Stimulated activated CD8-positive, alpha-beta memory T cell treated with anti-CD3 and anti-CD28 coated beads, Interleukin-12 subunit alpha, Interleukin-12 subunit beta, amount 100 ng/mL, for 4 hours (primary cell): ENCODE measurements at places on chromosomes 6 and 20.

DNA sequence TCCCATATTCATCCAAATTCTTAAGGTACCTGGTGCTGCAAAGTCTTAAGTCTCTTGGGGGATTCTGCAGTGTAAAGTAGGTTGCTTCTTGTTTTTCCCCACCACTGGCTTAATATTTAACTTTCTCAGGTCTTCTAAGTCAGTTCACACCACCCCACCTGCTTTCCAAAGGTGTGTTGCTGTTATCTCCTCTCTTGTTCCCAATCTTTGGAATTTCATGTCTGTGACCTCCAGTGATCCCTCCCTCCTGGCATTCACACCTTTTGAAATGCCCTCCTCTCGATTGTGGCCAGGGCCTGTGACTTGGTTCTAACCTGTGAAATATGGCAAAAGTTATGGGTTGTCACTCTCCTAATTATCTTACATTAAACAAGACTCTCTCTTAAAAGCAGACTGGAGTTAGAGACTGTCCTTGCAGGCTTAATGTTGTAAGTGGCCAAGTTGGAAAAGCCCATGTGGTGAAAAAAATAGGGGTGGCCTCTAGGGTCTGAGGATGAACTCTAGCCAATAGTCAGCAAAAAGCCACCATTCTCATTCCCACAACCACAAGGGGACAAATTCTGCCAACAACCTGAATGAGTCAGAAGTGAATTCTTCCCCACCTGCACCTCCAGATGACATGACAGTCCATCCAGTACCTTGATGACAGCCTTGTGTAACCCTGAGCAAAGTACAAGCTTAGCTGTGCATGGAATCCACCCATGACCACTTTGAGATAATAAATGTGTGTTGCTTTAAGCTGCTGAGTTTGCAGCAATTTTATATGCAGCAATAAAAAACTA, 45.1 kb downstream of the ADGRF1 start:
- no peak for DNase-seq

DNA sequence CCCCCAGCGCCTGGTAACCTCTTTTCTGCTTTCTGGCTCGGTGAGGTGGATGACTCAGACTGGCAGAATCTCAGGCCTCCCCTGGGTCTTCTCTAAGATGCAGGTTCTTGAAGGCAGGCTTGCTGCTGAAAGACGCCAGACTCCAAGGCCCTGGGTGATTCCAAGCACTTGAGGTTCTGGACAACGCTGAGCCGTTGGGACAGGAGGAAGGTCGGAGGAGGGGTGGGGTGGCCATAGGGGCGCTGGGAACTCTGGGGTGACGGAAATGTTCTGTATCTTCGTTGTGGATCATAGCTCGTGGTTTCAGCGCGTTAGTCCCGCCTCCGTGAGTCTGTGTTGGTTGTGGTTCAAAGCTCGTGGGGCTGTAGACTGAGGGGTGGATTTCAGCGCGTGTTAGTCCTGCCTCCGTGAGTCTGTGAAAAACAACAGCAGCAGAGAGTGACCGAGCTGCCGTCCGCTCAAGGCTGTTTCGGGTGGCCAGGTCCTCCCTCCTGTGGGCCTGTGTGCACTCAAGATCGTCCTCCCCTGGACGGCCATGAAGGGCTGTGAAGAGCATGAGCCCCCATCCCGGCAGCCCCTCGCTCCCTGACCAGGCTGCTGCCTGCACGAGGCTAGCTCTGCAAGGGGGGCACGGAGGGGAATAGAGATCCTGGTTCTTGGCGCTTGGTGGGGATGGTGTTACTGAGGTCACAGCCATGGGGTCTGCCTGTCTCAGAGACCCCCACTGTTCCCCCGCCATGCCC, 7.7 kb downstream of the NTSR1 start:
- DNase-seq, result no peak

DNA sequence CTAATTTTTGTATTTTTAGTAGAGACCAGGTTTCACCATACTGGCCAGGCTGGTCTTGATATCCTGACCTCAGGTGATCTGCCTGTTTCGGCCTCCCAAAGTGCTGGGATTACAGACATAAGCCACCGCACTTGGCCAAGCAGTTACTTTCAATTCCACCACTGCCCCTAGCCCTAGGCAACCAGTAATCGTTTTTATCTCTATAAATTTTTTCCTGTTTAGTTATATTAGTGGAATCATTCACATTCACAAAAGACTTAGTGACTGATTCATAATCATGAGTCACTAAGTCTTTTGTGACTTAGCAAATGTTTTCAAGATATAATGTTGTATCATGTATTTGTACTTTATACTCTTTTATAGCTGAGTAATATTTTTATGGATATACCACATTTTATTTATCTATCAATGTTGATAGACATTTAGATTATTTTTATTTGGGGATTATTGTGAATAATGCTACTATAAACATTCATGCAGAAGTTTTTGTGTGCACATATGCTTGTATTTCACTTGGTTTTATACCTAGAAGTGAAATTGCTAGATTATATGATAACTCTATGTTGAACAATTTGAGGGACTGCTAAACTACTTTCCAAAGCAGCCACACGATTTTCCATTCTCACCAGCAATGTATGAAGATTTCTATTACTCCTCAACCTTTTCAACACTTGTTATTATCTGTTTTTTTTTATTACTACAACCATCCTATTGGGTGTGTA, 421.4 kb upstream of the ID4 start:
- DNase-seq, result no peak

DNA sequence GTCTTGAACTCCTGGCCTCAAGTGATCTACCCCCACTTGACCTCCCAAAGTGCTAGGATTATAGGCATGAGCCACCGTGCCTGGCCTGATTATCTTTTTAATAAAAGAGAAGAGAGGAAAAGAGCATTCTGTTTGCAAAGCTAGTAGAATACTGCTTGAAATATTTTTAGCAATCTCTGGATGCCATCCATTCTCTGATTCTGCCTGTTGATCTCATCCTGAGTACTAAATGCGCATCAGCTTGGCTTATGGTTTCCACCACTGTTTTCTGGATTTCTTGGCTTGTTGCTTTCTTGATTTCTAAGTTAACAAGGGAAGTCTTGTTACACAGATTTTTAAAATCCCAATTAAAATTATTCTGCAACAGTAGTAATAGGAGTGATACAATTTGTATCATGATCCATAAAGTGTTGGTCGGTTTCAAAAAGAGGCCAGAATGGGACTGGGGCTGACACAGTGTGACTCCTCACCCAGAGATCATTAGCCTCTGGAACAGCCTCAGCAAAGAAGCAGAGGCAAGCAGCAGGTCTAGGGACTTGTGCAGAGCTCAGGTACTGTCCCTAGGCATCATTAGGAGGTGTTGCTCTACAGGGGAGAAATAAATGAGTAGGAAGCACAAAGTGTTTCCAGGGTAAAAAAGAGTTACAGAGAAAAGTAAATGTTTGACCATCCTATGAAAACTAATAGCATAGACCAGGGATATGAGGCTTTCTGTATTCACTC, 17.8 kb upstream of the SLC16A10 start:
- DNase-seq, result no peak

GRCh38 chr20:8744228-8744844, 324.6 kb upstream of the PLCB4 start:
- no peak for DNase-seq

- DNase-seq, result no peak
Observed at GRCh38 chr6:1726341-1726768, 116.6 kb downstream of the FOXC1 start.

GRCh38 chr6:20687494-20687893, 153.2 kb downstream of the CDKAL1 start:
- DNase-seq, result no peak

- DNase-seq, result no peak
Observed at GRCh38 chr20:23637282-23638221, at the start of gene CST3. TSS of gene CST3 (minus strand) at chr20:23637955. CDS start at chr20:23637862, 93 bp downstream.

DNA sequence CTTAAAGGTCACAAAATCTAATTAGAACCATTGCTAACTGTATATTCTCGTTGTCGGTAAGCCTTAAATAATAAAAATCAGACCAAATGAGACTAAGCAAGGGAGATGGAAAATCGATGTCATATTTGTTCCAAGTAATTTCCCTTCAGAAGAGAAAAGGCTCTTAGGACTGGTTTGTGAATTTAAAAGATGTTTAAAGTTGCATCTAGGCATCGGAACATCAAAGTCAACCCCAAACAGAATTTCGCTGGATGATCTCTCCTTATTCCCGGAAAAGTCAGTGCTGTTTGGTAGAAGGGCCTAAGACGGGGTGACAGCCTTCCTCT, 63.8 kb downstream of the NPEPL1 start:
- no peak for DNase-seq

DNA sequence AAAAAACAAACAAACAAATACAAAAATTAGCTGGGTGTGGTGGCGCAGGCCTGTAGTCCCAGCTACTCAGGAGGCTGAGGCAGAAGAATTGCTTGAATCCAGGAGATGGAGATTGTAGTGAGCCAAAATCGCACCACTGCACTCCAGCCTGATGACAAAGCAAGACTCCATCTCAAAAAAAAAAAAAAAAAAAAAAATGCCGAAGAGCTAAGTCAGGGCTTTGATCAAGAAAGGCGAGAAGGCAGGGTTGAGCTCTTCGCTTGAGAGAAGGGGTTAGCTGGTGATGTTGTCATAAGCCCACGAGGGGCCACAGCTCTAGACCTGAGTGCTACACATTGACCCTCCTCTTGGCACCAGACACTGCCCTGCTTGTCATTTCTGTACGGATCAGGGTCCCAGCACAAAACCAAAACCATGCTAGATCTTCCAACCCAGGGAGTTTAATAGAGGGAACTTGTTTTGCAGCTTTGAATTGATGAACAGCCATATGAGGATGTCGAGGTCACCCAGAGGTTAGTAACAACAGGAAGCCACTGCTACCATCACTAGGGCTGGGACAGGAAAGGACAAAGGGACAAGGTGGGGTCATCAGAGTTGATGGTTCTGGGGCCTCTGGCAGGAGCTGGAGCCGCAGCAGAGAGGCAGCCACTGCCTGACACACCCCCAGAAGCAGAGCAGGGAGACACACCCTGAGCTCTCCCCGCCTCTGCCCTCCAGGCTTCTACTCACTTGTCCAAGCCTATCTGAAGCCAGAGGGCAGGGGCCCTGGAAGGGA, 122.7 kb downstream of the SNX5 start:
- DNase-seq, result no peak

- no peak for DNase-seq
Observed at GRCh38 chr6:168020242-168020641, 22.8 kb downstream of the KIF25 start.

- no peak for DNase-seq
Observed at GRCh38 chr20:59925899-59926298, 7.5 kb downstream of the SYCP2 start.

- DNase-seq, result no peak
Observed at GRCh38 chr6:34888514-34888856, 570 bp upstream of the ANKS1A start.

DNA sequence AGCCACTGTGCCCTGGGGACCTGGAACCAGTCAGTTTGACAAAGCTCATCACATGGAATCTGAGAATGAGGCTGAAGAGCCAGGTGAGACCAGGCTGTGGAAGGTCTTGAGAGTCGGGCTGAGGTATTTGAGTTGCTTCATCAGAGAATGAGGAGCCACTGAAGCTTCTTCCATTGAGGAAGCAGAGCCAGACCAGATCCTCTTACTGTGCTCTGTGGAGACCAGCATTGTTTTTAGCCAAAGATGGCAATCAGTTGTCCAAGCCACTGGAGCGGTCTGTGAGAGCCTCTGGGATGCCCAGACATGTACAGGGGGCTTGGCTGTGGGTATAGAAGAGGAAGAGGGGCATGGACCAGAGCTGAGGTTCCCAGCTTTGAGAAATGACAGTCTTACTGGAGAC, 6.1 kb upstream of the EPB41L1 start:
- DNase-seq, result no peak

DNA sequence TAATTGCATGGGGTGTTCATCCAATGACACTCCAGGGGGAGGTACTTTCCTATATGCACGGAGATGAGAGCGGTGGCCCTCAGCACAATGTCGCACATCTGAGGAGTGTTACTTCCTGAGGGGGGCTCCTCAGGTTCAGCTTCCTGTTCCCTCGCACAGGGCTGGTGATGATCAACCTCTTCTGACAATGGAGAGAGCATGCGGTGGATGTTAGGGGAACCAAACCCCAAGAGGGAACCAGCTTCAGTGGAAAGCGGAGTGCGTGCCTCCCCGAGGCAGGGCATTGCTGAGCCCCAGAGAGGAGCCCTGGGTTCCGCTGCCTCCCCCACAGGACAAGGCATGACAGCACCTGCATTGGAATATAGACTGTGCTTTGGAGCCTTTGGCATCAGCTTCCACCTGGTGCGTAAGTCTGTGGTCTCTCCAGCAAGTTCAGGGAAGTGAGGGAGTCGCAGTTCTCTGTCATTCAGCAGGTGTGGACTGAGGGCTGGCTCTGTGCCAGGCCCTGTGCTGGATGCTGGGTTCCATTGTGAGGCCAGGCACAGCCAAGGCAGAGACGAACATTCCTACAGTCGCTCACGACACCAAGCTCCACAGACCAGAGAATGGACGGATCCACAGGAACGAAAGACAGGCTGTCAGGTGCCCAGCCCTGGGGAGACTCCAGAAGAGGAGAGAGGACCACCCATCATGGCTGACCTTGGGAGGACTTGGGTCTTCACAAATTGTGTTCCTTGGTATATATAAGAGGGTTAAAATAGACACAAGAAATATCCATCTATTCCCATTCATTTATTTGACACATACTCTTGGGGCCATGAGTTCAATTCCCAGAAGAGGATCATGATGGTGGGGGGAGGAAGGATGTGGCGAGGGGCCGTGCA, 3.9 kb upstream of the ZNF831 start:
- DNase-seq, result peak; percentile 48

- peak; percentile 5 for DNase-seq
Observed at GRCh38 chr6:83055366-83055964, 10.2 kb downstream of the UBE3D start.

GRCh38 chr6:66210964-66211363, 503.9 kb upstream of the EYS start:
- DNase-seq, result no peak

DNA sequence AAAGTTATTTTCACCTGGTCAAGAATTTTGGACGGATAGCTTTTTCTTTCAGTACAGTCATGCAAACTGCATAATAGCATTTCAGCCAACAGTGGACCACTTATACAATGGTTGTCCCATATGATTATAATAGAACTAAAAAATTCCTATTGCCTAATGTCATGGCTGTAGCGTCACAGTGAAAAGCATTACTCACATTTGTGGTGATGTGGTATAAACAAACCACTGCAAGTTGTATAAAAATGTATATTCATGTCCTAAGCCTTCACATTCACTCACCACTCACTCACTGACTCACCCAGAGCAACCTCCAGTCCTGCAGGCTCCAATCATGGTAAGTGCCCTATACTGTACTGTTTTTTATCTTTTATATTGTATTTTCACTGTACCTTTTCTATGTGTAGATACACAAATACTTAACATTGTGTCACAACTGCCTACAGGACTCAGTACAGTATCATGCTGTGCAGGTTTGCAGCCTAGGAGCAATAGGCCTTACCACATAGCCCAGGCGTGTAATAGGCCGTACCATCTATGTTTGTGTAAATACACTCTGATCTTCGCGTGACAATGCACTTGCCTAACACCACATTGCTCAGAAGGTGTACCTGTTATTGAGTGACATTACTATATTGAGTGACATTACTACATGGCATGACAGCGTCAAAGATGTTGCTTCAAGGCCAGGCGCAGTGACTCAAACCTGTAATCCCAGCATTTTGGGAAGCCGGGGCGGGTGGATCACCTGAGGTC, 17.9 kb downstream of the ABHD12 start:
- DNase-seq, result no peak

- no peak for DNase-seq
Observed at GRCh38 chr6:105164418-105164817, 15.4 kb downstream of the POPDC3 start.

- DNase-seq, result no peak
Observed at GRCh38 chr6:43609402-43609801, 19.7 kb downstream of the GTPBP2 start.
